ENCODE measurements at places on chromosomes 11 and 22. TPM values are rescaled to one million over a fixed set of nuclear protein-coding genes. Genes with fewer than 3 reads are reported as not detected.

The NTM gene
- polyA plus RNA-seq: 1.1 TPM

The ZNHIT2 gene
- 15.5 TPM for polyA plus RNA-seq

The SYCE3 gene
- not detected for polyA plus RNA-seq

The ALDH3B1 gene
- polyA plus RNA-seq: 3.3 TPM

The EFCAB6 gene
- polyA plus RNA-seq: 0.53 TPM

The INSC gene
- polyA plus RNA-seq: 0.42 TPM

The ABTB2 gene
- 3.3 TPM for polyA plus RNA-seq

The SOX10 gene
- polyA plus RNA-seq: 0.82 TPM

The TRIM21 gene
- 8.5 TPM for polyA plus RNA-seq

The MPEG1 gene
- 3.6 TPM for polyA plus RNA-seq

The ST13 gene
- polyA plus RNA-seq: 40.0 TPM

The OR6T1 gene
- polyA plus RNA-seq: not detected

The GGTLC2 gene
- polyA plus RNA-seq: not detected

The CXCR5 gene
- polyA plus RNA-seq: 0.25 TPM

The LYVE1 gene
- 8.5 TPM for polyA plus RNA-seq

The MS4A4A gene
- 4.3 TPM for polyA plus RNA-seq

The ADORA2A gene
- polyA plus RNA-seq: 5.5 TPM

The RHOD gene
- polyA plus RNA-seq: 86.2 TPM

The FKBP2 gene
- polyA plus RNA-seq: 250 TPM

The OR51B4 gene
- not detected for polyA plus RNA-seq

The SORL1 gene
- polyA plus RNA-seq: 0.72 TPM

The AQP11 gene
- 0.27 TPM for polyA plus RNA-seq

The PTH gene
- polyA plus RNA-seq: not detected

The IGLL1 gene
- not detected for polyA plus RNA-seq

The LUZP2 gene
- not detected for polyA plus RNA-seq

The BIRC3 gene
- polyA plus RNA-seq: 1.6 TPM

The RELT gene
- 1.3 TPM for polyA plus RNA-seq

The OR52I2 gene
- polyA plus RNA-seq: not detected

The OR8A1 gene
- polyA plus RNA-seq: not detected

The ARVCF gene
- polyA plus RNA-seq: 39.2 TPM

The PARVA gene
- 48.3 TPM for polyA plus RNA-seq

The DDIAS gene
- 0.55 TPM for polyA plus RNA-seq

The SLN gene
- 1.8 TPM for polyA plus RNA-seq

The CHRM1 gene
- polyA plus RNA-seq: not detected

The OR5AP2 gene
- polyA plus RNA-seq: not detected

The ZBED5 gene
- polyA plus RNA-seq: 22.5 TPM

Measured in heart left ventricle (tissue), 16 donors.